ENCODE measurements at places on chromosomes 3 and 15. TPM values are rescaled to one million over a fixed set of nuclear protein-coding genes. Genes with fewer than 3 reads are reported as not detected.

PLA2G4D gene
- total RNA-seq: not detected

SNX22 gene
- total RNA-seq: 0.18 TPM

RTP3 gene
- total RNA-seq: not detected

APPL1 gene
- total RNA-seq: 39.3 TPM

ELL3 gene
- total RNA-seq: 3.9 TPM

HCN4 gene
- not detected for total RNA-seq

CP gene
- 1.1 TPM for total RNA-seq

GATM gene
- 0.55 TPM for total RNA-seq

HIGD2B gene
- not detected for total RNA-seq

PIGZ gene
- total RNA-seq: 2.1 TPM

ZNF860 gene
- total RNA-seq: 0.28 TPM

SH3GL3 gene
- 0.18 TPM for total RNA-seq

RASGRF1 gene
- total RNA-seq: under 0.01 TPM

CASR gene
- not detected for total RNA-seq

PDZRN3 gene
- total RNA-seq: 77.3 TPM

CATSPER2 gene
- total RNA-seq: 0.37 TPM

MELTF gene
- 29.0 TPM for total RNA-seq

ADAMTS9 gene
- 5.2 TPM for total RNA-seq

CCDC14 gene
- 26.5 TPM for total RNA-seq

CLDN16 gene
- under 0.01 TPM for total RNA-seq

ISLR gene
- 157 TPM for total RNA-seq

ACTRT3 gene
- 3.7 TPM for total RNA-seq

CD86 gene
- not detected for total RNA-seq

EPHB1 gene
- total RNA-seq: 0.28 TPM

HDAC11 gene
- 14.1 TPM for total RNA-seq

THPO gene
- total RNA-seq: 0.18 TPM

SEMA3B gene
- total RNA-seq: 31.8 TPM

REC114 gene
- total RNA-seq: not detected

DLEC1 gene
- total RNA-seq: 0.09 TPM

SEMA7A gene
- 3.8 TPM for total RNA-seq
